ENCODE measurements at places on chromosomes 11 and 22.

DNA sequence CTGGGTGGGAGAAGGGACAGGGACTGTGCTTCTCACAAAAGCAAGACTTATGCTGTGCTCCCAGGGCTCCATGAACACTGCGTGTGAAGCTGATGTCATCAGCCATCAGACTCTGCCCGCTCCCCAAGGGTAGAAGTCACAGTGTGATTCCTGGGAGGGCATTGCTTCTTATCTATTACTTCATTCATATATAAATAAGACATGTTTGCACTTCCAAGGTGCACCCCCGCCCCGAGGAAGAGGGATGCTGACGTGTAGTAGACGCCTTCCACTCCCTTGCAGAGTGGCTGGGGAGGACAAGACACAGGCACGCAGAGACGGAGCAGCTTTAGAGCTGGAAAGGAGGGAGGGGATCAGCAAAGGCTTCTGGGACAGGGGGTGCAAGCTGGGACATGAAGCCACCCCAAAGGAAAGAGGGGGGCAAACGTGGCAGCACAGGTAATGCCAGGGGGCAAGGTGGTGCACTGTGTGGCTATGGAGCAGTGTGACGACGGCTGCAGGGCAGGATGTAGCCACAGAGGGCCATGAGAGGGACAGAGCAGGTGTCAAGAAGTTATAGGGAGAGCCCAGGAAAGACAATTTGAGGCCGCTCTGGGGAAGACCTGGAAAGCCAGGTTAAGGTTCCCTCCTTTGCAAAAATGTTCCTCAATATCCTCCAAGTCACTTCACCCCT lies 558.5 kb downstream of the MN1 start:
- DNase-seq, result no peak

GRCh38 chr11:127110542-127110941 lies 110.0 kb upstream of the KIRREL3 start:
- DNase-seq, result no peak

- DNase-seq, result peak; percentile 22
These were observed 22.2 kb downstream of the P2RY2 start for GRCh38 chr11:73240190-73240781.

DNA sequence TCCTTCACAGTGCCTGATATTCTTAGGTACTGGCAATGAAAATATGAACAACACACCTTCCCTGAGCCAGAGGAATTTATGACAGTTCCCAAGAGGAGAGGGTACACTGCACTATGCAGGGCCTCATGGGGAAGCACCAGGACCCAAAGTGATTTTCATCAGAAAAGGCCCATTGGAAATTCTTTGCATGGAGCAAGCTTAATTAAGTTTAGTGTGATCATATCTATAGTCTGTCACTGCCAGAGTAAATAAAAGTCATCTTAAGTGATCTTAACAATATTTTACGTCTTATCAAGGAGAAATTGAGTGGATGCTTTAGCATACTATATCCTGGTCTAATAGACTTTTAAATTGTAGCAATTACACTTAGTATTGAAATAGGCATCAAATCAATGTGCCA lies 86.5 kb downstream of the ACER3 start:
- no peak for DNase-seq

- DNase-seq, result no peak
These were observed 3.1 kb downstream of the SLN start for GRCh38 chr11:107708792-107709191.

GRCh38 chr11:108866781-108867180 lies 201.9 kb downstream of the DDX10 start:
- no peak for DNase-seq

- DNase-seq, result no peak
These were observed 174.2 kb upstream of the ARHGAP20 start for GRCh38 chr11:110886288-110886970.

- DNase-seq, result no peak
These were observed 91.8 kb downstream of the APIP start for GRCh38 chr11:34824425-34824824.

DNA sequence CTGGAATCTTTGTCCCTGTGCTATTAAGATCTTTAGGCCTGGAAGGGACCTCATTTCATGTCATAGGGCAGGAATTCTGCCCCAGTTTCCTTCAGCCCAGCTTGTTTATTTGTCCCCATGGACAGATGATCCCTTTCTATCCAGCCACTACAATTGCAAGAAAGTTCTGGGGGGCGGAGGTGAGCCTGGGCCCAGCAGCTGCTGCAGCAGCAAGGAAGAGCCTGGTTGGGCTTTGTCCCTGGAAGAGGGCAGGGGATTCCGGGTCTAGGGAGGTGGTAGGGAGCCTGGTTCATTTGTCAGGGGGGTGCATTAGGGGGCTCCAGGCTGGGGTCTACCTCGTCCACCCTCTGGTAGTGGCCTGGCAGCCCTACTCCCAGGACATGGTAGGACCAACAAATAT lies 16.4 kb upstream of the CACNA1I start:
- no peak for DNase-seq

GRCh38 chr22:40001800-40002577 lies 7.2 kb downstream of the FAM83F start:
- no peak for DNase-seq

GRCh38 chr11:77071077-77071476 lies 4.3 kb downstream of the CAPN5 start:
- DNase-seq, result no peak

GRCh38 chr22:44130076-44130711 lies 50.5 kb upstream of the PARVG start:
- no peak for DNase-seq

DNA sequence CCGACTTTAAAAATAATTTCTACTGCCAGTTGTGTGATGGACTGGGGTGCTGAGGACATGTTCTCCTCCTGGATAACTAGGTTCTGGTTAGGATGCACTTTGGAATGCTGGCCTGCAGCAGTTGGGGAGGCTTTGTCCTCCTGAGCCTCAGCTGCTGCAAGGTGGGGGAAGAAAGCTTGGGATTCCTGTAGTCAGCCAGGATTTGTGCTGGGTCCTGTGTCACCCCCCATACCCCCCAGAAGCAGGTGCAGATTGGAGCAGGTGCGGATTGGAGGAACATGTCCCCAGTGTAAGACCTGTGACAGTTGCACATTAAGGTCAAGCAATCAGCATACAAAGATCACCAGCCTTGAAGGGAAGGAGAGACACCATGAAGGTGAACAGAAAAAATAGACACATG lies 51.1 kb downstream of the MED15 start:
- no peak for DNase-seq

DNA sequence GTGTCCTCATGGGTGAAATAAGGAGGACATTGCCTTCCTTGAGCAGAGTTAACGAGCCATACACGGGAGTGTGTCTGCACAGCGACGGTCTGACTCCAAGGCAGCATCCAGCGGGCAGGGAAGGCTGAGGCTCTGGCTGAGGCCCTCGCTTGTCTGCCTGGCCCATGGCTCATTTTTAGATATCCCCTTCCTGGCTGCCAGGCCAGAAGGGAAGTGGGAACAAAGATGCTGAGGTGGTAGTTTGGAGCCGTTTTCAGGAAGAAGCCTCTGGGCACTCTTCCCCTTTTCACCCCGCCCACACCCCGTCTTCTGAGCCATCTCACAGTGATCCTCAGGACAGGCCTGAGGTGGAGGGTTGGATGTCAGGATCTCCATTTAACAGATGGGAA lies 3.0 kb upstream of the SLCO2B1 start:
- no peak for DNase-seq

DNA sequence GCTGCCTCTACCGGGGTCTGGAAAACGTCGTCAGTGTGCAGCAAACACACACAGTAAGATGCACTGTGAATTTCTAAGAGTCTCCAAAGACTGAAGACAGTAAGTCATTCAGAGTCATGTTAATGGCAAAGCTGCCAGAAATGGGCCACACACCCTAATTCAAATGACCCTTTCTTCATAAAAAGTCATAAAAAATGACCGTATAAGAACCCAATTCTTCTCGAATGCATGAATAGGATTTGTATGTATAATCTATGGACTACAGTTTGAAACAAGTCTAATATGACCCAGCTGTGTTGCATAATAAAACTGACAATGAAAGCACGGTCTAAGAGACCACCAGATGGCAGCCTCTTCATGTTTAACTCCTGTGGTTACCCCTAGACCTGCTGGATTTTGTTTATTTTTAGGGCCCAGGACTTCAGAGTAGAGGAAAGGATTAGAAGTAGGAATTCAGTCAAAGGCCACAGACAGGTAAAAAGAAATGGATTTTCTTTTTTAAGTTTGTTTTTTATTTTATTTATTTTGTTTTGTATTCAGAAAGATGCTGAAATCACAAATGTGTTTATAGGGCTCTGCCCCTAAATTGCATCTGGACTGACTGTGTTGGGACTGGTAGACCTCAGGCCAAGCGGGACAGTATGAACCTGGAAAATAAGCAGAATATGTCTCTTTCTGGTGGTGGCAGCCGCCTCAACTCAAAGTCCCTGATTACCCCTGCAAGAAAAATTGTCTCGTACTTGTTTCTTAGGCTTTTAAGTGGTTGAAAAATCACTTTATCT lies 32.1 kb upstream of the SLC5A12 start:
- no peak for DNase-seq

GRCh38 chr11:119419834-119420492 lies 3.0 kb downstream of the THY1 start:
- DNase-seq, result no peak

All from activated effector memory CD4-positive, alpha-beta T cell treated with anti-CD3 and anti-CD28 coated beads, Interleukin-2, amount 50 U/mL, for 16 hours (primary cell).